ENCODE measurements at places on chromosomes 6 and 20.

GRCh38 chr20:24469894-24470745 is 691 bp downstream of the SYNDIG1 start:
- H3K27ac ChIP-seq, result no peak overlapping the region
- DNase-seq, result no peak
- no peak overlapping the region for H3K4me3 ChIP-seq
- H3K4me1 ChIP-seq, result no peaks in the 10 kb centered on the region

DNA sequence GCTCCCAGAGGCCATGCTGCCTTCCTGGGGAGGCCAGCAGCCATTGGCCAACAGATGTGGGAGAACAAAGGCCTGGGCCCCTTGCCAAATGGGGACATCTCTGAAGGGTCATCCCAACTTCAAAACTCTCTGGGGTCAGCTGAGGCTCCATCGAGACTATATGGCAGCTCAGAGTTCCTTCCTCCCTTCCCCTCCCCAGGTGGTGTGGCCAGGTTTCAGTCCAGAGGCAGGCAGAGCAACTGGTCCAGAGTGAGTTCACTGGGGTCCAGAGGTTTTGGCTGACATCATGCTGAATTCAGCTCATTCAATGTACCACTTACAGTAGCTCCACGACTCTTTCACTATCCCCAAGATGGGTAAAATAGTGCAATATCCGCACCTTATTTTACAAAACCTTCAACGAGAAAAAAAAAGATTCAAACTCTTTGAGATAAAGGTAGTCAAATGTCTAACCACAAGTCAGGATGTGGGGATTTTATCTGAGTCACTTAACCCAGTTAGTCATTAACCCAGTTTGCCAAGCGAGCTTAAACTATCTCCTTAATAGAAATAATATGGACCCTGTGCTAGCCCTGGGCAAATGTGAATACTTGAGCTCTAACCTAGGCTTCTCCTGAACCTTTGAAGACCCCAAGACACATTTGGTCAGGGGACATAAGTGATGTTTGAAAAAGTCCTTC is 108.4 kb upstream of the PLEKHG1 start:
- no peaks in the 10 kb centered on the region for H3K27me3 ChIP-seq
- H3K27ac ChIP-seq, result no peak overlapping the region
- peaks cover 7% of the 10 kb centered on the region for H3K4me1 ChIP-seq
- H3K4me3 ChIP-seq, result no peak overlapping the region
- peak; percentile 59 for DNase-seq
- H3K36me3 ChIP-seq, result no peaks in the 10 kb centered on the region

DNA sequence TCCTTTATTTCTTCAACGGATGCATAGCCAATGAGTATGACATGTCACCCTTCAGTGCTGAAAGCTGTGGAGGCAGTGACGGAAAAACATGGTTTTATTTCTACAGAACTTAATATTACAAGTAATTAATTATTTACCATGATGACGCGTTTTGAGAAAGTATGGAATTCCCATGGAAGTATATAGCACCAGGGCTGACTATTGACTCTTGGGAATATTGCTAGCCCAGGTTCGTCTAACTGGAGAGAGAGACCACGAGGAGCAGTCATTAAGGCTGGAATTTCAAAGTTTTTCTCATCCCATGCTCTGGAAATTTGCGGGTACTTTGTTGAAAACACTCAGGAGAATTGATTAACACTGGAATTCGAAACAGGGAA is 155.2 kb upstream of the PRSS16 start:
- no peak for DNase-seq
- H3K36me3 ChIP-seq, result no peaks in the 10 kb centered on the region
- H3K27me3 ChIP-seq, result peaks cover 40% of the 10 kb centered on the region
- H3K4me3 ChIP-seq, result no peak overlapping the region
- H3K4me1 ChIP-seq, result peaks cover 8% of the 10 kb centered on the region

GRCh38 chr20:41247523-41248367 is 69.8 kb downstream of the ZHX3 start:
- no peak overlapping the region for H3K4me3 ChIP-seq
- H3K4me1 ChIP-seq, result peaks cover 3% of the 10 kb centered on the region
- no peaks in the 10 kb centered on the region for H3K27me3 ChIP-seq
- no peaks in the 10 kb centered on the region for H3K36me3 ChIP-seq
- H3K27ac ChIP-seq, result no peak overlapping the region

- peaks cover 33% of the 10 kb centered on the region for H3K4me1 ChIP-seq
- no peak overlapping the region for H3K27ac ChIP-seq
- no peaks in the 10 kb centered on the region for H3K27me3 ChIP-seq
These were observed 35.1 kb downstream of the MAP3K5 start for GRCh38 chr6:136757150-136757549.

DNA sequence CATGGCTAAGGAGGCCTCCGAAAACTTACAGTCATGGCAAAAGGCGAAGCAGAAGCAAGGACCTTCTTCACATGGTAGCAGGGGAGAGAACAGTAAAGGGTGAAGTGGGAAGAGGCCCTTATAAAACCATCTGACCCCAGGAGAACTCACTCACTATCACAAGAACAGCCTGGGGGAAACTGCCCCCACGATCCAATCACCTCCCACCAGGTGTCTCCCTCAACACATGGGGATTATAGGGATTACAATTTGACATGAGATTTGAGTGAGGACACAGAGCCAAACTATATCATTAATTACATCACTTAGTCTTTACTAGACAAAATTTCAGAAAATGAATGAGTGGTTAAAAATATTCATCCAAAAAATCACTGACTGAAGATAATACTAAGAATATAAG is 453.6 kb downstream of the COL12A1 start:
- no peak overlapping the region for H3K4me3 ChIP-seq
- H3K36me3 ChIP-seq, result no peaks in the 10 kb centered on the region
- no peaks in the 10 kb centered on the region for H3K27me3 ChIP-seq
- H3K27ac ChIP-seq, result no peak overlapping the region

DNA sequence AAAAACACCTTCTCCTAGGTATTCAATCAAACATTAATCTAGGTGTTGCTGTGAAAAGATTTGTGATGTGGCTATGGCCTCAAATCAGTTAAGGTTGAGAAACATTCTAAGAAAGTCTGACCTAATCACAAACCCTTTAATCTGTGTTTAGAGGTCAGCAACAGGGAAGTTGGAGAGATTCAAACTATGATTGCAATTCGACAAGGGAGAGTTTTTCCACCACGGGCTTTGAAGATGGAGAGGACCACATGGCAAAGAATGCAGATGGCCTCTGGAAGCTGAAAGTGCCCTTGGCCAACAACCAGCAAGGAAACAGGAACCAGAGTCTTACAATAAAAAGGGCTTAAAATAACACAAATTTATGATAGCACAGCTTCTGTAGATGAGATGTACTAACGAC is 29.6 kb upstream of the LGSN start:
- H3K36me3 ChIP-seq, result no peaks in the 10 kb centered on the region
- H3K27ac ChIP-seq, result no peak overlapping the region
- H3K4me1 ChIP-seq, result peaks cover 5% of the 10 kb centered on the region
- H3K27me3 ChIP-seq, result no peaks in the 10 kb centered on the region

- H3K4me3 ChIP-seq, result no peak overlapping the region
- no peaks in the 10 kb centered on the region for H3K27me3 ChIP-seq
- no peak overlapping the region for H3K27ac ChIP-seq
- H3K36me3 ChIP-seq, result no peaks in the 10 kb centered on the region
- DNase-seq, result no peak
These were observed 19.3 kb downstream of the CITED2 start for GRCh38 chr6:139355172-139355571.

GRCh38 chr20:22692119-22692475 is 107.7 kb upstream of the FOXA2 start:
- no peak overlapping the region for H3K27ac ChIP-seq
- H3K4me1 ChIP-seq, result peaks cover 13% of the 10 kb centered on the region
- no peaks in the 10 kb centered on the region for H3K27me3 ChIP-seq
- no peak for DNase-seq
- H3K4me3 ChIP-seq, result no peak overlapping the region

GRCh38 chr6:33114406-33114805 is 38.6 kb downstream of the HLA-DPB1 start:
- peaks cover 24% of the 10 kb centered on the region for H3K27me3 ChIP-seq
- H3K4me1 ChIP-seq, result peaks cover 37% of the 10 kb centered on the region
- H3K36me3 ChIP-seq, result no peaks in the 10 kb centered on the region
- H3K4me3 ChIP-seq, result no peak overlapping the region
- H3K27ac ChIP-seq, result peak overlapping the region; percentile 31

DNA sequence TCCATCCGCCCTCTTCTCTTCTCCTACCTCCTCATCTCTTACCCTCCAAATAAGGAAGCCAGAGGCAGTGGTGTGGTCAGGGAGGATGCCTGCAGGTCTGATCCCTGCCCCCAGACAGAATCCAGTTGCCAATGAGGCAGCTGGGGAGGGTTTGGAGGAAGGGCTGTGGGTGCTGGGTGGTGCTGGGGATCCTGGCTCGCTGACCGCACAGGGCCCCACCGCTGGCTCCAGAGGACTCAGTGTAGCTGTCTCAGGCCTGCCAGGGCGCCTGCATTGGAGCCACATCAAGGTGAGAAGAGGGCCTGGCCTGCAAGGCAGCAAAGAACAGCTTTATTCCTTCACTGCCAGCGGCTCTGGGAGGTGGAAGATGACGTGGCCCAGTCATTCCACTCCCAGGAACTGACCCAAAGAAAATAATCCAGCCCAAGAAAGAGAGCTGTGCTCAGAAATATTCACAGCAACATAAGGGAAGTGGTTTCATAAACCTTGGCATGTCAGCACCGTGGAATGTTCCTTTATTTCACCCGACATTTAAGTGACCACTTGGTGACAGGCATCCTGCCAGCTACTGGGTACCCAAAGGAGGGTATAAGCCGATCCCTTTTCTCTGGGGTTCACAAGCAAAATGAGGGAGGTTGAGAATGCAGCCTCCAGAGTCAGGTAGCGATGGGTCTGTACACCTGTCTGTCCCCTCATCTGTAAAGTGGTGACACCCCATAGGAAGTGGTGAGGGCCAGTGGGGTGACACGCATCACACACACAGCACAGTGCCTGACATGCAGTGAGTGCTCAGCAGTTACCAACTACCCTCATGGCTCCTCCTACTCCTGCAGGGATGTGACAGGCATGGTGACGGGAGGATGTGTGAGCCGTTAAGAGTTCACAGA is 125.1 kb downstream of the SNX5 start:
- no peak overlapping the region for H3K4me3 ChIP-seq
- peak; percentile 52 for DNase-seq
- no peaks in the 10 kb centered on the region for H3K27me3 ChIP-seq
- H3K36me3 ChIP-seq, result no peaks in the 10 kb centered on the region

- no peaks in the 10 kb centered on the region for H3K27me3 ChIP-seq
- H3K4me1 ChIP-seq, result no peaks in the 10 kb centered on the region
- no peak within 1 kb of the TSS for H3K4me3 ChIP-seq
- H3K27ac ChIP-seq, result no peak within 1 kb of the TSS
- DNase-seq, result no peak
These were observed at the start of gene SPACA1 for GRCh38 chr6:88047510-88048150. Gene SPACA1 (plus strand): TSS chr6:88047841. CDS start chr6:88047906, 65 bp downstream.

DNA sequence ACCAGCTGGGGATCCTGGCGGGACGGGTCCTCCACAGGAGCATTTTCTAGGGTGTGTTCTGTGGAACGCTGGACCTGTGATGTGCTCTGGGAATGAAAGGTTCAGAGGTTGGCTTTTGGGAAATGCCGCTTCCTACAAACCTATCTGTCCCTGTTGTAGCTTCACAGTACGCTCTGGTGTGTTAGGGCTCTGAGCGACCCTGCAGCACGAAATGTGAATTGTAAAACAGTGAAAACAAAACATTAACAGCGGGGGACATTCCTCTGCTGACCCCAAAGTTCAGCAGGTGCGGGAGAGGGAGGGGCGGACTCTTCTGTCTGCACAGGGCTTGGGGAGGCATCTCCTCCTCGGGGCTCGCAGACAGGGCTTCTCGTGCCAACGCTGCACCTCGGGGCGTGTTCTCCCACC is 155.9 kb downstream of the NRN1 start:
- DNase-seq, result no peak
- H3K4me3 ChIP-seq, result peak overlapping the region; percentile 39
- H3K36me3 ChIP-seq, result no peaks in the 10 kb centered on the region
- peaks cover 6% of the 10 kb centered on the region for H3K27me3 ChIP-seq

- peaks cover 24% of the 10 kb centered on the region for H3K4me1 ChIP-seq
- H3K27me3 ChIP-seq, result peaks cover 2% of the 10 kb centered on the region
- no peaks in the 10 kb centered on the region for H3K36me3 ChIP-seq
- no peak overlapping the region for H3K27ac ChIP-seq
These were observed 77.2 kb downstream of the MDGA1 start for GRCh38 chr6:37620519-37620918.

GRCh38 chr6:104799134-104799657 is 60.5 kb downstream of the HACE1 start:
- H3K4me3 ChIP-seq, result no peak overlapping the region
- no peak overlapping the region for H3K27ac ChIP-seq
- H3K27me3 ChIP-seq, result no peaks in the 10 kb centered on the region
- H3K36me3 ChIP-seq, result no peaks in the 10 kb centered on the region
- H3K4me1 ChIP-seq, result no peaks in the 10 kb centered on the region
- no peak for DNase-seq

DNA sequence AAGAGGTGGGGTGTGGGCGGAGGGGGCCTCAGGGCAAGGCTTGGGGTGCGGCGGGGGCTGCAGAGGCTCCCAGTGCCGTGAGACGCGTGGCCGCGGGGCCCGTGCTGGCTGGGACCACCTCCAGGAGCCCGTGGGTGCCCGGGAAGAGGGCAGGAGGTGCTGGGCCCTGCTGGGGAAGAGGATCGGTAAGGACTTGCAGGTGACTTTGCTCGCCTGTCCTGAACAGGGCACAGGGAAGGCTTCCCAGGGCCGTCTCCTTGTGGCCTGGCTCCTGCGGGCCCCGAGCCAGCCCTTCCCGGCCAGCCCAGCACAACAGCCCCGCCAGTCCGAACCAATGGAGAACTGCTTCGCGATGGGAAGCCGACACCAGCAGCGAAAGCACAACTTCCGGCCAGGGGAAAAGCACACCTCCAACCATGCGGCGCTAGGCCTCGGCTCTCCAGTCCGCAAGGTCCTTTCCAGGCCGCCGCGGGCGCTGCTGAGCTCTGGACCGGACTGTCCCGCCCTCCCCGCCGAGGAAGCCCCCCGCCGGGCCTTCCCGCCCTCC is 32.3 kb downstream of the IRF4 start:
- DNase-seq, result no peak
- H3K4me1 ChIP-seq, result peaks cover 23% of the 10 kb centered on the region
- no peak overlapping the region for H3K27ac ChIP-seq
- H3K4me3 ChIP-seq, result no peak overlapping the region

GRCh38 chr6:145267076-145267867 is 468.0 kb downstream of the EPM2A start:
- no peak overlapping the region for H3K4me3 ChIP-seq
- H3K36me3 ChIP-seq, result no peaks in the 10 kb centered on the region
- no peaks in the 10 kb centered on the region for H3K4me1 ChIP-seq

- H3K27ac ChIP-seq, result no peak overlapping the region
- H3K27me3 ChIP-seq, result no peaks in the 10 kb centered on the region
- H3K4me1 ChIP-seq, result peaks cover 9% of the 10 kb centered on the region
- peaks cover 16% of the 10 kb centered on the region for H3K36me3 ChIP-seq
These were observed 42.5 kb downstream of the EIF2S2 start for GRCh38 chr20:34069341-34070078.

All from natural killer cell (primary cell).